Activated CD4-positive, alpha-beta T cell treated with anti-CD3 and anti-CD28 coated beads, Interleukin-2, amount 50 U/mL, for 24 hours (primary cell): ENCODE measurements at places on chromosomes 3 and 15.

DNA sequence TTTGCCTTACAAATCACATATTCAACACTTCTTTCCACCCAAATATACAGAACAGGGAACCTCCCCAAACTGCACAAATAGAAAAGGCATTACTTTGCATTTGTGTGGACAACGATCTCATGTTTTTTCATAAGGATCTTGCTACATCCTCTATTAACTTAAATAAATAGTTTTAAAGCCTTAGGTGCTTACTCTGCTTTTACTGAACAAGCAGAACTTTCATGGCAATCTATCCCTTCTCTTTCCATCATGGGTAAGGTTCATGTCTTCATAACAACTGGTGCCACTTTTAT lies 18.1 kb downstream of the SIAH2 start:
- no peak for DNase-seq

GRCh38 chr3:54283470-54283869 lies 161.1 kb downstream of the CACNA2D3 start:
- no peak for DNase-seq

DNA sequence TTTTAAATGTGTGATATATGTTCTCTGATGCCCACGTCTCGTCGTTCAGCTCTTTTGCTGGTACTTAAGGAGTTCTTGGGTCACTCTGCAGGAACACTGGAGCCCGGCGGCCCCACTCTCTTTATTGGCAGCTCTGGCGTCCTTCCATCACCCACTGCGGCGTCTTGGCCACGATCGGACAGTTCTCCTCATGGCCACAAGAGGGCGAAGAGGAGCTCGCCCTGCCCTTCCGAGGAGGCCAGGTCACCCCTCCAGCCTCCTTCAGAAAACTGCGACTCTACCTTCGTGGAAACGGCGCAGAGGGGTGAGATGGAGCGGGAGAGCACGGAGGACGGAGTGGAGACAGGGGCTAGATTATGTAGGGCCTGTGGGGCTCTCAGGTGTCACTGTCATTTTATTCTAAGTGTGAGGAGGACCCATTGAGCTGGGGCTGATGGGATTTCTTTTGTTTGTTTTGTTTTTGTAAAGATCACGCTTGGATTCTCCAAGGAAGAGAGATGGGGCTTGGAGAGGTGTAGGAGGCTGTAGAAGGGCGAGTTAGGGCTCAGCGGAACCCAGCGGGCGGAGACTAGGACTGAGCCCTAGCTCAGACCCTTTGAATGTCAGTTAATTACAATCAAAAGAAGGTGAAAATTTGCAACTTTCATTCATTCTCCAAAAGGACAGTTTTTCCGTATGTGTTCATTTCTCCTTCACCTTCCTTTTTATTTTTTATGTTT lies 28.0 kb upstream of the GABRA5 start:
- DNase-seq: no peak

DNA sequence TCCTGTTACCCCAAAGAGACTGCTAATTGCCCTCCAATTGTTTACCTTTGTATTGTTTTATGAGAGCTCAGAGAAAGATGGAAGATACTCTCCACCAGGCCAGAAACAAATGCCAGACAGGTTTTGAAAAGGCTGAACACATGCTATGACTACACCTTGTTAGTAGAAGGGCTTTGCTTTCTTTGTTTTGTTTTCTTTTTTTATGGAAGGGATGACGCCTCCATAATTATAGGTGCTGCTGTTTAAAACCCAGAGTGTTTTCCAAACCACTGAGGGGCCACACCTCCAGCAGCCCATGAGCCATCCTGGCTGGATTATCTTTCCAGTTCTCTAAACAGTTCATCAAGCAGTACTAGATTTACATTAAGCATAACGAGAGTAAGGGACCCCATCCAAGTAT lies 5.6 kb upstream of the FOXP1 start:
- no peak for DNase-seq

DNA sequence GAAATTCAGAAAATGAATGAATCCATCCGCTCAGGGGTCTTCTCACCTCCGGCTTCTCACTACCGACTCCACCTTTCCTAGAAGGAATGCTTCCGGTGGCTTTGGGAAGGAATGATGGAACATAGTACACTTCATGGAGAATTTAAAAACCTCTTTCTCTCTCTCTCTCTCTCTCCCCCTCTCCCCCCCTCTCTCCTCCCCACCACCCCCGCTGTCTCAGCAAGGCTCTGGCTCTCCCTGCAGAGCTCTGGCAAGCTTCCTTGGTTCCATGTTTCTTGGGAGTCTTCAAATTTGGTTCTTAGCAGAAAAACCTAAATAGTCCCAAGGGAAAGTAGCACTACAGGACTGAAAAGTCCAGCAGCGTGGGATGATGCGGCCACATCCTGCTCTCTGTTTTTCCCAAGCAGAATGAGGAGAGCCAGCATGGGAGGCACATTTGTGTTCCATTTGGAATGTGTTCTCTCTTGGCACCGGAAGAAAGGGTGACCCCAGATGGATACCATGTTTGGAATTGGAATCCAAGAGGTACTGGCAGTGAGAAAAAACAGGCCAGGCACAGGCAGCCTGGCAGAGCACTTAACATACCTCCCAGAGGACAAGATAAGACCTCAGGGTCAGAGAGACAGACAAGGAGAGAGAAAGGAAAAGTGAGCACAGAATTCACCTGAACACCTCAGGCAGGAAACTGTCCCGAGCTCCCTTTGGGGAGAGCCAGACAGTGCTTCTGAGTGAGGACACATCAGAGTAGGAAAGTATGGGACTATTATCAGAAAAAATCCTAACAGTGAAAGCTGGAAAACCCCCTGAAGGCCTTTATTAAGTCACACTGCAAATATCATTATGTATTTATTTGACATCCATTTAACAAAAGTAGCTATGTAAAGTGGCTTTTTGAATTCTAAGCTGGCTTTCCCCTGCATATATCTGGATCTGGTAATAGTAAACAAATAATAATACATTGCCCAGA lies at the start of gene POPDC2:
POPDC2 (minus strand) TSS at position 116 of the 967 bp plus-strand sequence. CDS start 166 bp downstream, outside the sequence.
- DNase-seq: no peak

GRCh38 chr15:77406846-77407245 lies 13.1 kb downstream of the PEAK1 start:
- no peak for DNase-seq

GRCh38 chr3:48535578-48535977 lies 21.0 kb downstream of the PFKFB4 start:
- DNase-seq: no peak

DNA sequence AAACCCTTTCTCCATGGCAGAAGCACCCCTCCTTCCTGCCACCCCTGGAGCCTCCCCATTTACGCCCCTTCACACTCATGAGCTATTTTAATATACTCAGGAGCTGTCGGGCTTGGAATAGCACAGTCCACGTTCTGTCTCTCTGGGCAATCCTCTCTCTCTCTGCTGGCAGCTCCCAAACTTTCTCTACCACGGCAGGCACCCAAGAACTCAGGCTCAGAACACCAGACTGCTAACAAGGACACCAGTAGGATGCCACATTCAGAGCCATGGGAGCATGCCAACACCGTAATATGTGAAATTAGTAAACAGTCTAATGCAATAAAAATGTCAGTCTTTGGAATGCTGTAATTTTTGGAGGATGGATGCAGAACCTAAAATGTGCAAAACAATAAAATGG lies 19.3 kb downstream of the TNFAIP8L3 start:
- DNase-seq: no peak

- no peak for DNase-seq
Observed at GRCh38 chr3:173287361-173287760, 110.2 kb upstream of the NLGN1 start.

DNA sequence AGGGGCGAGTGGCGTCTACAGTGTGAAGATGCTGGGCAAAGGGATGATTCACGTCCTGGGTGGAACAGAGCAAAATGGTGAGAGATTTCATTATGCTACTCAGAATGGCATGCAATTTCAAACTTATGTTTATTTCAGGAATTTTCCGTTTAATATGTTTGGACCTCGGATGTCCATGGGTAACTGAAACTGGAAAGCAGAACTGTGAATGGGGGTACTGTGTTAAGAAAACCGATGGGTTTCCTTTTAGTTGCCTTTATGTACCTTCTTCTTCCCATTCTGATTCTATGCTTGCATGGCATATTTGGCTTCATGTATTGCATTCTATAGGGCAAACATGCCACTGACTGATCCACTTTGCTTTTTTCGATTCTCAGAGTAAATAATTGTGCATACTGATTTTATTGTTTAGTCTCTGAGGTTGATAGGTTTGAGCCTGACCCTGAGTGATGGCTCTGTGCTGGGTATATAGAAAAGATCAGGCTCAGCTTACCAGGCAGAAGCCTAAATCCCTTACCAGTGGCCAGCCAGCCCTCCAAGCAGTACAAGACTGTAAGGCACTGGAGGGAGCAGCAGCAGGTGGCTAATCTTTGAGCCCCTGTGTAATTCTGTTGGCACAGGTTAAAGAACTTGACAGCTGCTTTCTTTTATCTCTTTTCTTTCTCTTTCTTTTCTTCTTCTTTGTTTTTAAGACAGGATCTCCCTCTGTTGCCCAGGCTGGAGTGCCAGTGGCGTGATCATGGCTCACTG lies 4.5 kb downstream of the QTRT2 start:
- no peak for DNase-seq

DNA sequence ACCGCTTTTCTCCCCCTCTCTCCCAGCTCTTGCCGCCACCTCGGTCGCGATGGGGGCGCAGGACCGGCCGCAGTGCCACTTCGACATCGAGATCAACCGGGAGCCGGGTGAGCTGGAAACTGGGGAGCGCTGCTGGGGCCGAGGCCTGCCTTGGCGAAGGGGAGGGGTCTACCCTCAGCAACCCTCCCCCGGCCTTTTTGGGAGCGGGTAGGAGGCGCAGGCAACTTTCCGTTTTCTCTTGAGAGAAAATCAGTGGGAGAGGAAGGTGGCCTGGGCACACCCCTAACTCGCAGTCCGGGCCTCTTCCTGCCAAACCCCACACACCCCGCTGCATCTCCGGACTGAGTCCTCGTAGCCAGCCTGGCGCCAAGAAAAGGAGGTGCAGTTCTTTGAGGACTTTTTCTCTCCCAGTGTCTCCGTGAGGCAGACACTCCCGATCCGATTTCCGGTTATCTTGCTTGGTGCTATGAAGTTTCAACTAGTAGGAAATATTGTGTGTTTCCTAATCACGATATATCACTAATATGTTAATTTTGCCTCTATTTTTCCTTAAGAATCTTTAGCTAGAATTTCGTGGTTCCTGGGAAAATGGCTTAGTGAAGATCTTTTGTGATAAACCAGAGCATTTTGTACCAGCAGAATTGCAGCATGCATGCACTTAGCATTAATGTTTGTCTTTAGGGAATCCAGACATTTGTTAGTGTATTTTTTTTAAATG lies 631 bp downstream of the NKTR start:
- no peak for DNase-seq

DNA sequence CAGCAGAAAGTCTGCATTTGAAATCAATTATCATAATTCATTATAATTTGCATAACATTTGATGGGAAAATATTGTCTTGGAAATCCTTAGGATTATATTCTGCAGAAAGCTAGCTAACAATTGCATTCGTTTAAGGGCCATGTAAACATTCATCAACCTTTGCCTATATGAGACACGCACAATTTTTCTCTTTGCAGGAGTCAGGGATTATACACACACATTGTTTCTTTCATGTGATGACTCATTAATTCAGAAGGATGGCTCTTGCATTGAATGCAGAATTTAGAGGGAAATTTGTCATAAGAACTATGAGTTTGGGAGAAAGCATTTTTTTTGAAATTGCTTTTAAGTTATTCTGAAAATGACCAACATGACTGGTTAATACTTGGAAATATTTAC lies 844.7 kb downstream of the DIPK2A start:
- DNase-seq: no peak

DNA sequence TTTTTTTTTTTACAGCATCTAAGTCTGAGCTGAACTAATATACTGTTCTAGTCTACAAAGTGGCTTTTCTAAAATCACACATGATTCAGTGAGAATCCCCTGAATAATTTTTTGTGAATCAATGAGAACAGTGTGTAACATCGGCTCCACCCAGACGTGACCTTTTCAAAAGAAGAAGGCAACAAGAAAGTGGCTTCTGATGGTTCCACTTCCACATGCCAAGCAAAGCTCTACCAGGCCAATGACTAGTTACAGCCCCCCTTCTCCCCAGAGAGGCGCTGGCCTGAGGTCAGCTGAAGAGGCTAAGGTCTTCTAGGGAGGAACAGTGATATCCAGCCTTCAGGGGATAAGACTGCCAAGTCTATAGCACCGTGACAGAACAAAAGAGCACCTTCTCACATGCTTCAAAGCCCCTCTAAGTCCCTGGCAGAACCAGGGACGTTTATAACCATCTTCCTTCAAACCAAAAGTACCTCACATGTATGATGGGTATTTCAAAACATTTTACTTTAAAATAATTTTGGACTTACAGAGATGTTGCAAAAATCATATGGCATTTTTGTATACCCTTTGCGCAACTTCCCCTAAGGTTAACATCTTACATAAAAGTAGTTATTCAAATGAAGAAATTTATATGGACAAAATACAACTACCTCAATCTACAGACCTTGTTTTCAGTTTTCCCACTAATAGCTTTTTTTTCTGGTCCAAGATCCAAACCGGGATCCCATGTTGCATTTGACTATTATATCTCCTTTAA lies 177.9 kb downstream of the OSBPL10 start:
- DNase-seq: no peak

- DNase-seq: no peak
Observed at GRCh38 chr3:132787616-132788300, 65.5 kb upstream of the NPHP3 start.
